ENCODE measurements at places on chromosomes 5 and 9.

GRCh38 chr5:75510417-75510835, 1.0 kb downstream of the CERT1 start:
- DNase-seq, result peak; percentile 19

DNA sequence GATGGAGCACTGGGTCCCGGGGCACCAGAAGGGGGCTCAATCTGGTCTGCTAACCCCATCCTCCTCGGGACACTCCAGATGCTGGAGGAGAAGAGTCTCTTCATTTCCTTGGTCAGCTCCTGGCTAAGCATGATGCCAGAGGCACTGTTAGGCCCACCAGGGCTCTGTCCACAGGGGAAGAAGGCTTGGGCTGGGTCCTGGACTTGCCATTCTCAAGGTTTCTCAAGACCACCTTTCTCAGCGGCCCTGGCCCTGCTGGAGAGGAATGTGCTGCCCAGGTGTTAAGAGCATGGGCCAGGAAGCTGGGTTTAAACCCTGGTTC, 7.9 kb downstream of the SH2D3C start:
- DNase-seq, result no peak

GRCh38 chr9:133352635-133353340, 3.5 kb downstream of the SURF1 start:
- DNase-seq, result no peak

DNA sequence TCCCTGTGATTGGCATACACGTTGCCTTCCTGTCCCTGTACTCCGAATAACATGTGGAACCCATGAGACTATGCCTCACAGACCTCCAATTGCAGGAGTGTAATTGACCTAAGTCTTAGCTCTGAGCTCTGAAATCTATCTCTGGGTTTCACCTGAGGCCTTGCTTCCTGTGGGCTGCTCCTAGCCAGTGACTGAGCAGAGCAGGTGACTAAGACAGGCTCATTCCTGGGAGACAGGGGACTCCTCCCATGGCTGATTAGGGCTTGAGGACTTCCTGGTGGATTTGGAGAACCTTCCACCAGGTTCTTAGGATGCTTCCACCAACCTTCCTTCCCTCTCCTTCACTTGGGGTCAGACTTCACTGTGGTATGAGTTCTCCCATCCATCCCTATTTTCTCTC, 22.3 kb upstream of the MIER3 start:
- no peak for DNase-seq

GRCh38 chr5:142894749-142895148, 124.6 kb downstream of the ARHGAP26 start:
- no peak for DNase-seq

DNA sequence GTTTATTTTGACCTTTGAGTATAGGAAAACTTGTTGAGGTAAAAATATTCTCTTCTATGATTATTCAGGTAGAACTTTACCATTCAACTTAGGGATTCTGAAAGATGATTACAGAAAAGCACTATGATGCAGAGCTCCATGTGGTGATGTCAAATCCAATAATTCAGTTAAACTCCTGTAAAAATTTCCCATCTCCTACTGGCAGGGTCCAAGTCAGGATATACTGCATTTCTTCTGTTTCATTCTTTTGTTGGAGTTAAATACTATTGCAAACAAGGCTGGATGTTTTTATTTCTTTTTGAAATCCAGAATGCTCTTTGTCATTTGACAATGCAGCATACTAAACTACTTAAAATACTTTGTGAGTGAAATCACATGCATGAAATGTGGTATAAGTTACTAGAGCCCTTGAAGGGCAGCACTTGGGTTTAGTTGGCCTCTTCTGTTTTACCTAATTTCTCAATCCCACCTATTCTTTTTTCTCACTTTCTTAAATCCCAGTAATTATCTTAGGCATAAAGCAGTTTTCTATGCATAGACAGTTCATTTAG, 204.5 kb downstream of the FBXL7 start:
- DNase-seq, result no peak

- peak; percentile 1 for DNase-seq
Measured at GRCh38 chr5:95664204-95664786, 17.7 kb downstream of the RFESD start.

Measured in stimulated activated naive CD4-positive, alpha-beta T cell (primary cell).